ENCODE measurements at places on chromosomes 1 and 21.

DNA sequence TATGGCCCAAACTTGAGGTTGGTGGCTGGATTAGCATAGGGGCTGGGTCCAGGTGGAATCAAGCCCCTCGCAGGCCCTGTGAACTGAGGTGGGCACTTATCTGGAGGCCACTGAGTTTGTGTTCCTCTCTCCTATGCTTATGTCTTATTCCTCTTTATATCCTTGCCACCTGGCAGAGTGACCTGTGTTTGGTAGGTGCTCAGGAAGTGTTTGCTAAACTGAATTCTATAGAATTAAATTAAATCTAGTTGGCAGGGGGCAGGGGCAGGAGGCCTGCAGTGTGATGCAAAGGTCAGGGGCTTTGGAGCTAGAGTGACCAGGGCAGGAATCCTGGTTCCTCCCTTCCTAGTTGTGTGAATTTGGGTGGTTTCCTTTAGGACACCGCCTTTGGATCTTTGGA, 1.1 kb upstream of the TMEM9 start:
- no peak for DNase-seq

GRCh38 chr1:92372164-92372563, 73.3 kb downstream of the RPAP2 start:
- DNase-seq = no peak

DNA sequence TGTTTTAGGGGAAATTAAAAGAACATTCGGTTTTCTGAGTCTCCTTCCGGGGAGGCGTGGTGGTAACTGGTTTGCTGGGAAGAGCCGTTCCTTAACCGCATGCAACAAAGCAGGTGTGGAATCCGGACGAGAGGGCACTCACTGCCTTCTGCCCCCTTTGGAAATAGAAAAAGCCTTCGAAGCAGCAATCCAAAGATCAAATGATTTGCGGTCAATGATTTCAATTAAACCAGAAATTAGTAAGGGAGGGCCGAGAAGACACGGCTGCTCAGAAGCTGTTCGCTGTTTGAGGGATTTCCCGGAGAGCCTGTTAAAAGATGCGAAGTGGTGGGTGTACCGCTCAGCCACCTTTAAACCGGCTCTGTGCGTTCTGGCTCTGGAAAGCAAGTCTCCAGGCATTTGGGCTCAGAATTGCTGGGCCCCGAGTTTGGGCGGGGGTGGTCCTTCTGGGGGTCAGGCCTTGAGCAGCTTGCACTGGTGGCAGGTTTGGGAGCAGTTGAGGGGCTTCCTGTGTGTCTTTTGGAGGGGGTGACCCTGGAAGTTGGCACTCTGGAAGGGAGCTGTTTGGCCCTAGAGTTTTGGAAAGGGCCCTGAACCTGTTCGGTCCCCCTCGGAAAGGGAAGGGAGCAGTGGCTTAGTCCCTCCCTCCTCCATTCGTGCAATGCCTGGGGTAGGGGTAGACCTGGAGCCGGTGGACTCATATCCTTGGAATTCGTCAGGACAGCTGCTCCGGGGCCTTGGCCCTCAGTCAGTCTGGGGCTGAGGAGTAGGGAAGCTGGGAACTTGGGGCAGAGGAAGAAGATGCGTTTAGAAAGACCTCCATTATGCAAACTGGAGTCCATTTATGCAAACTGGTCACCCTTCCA, 3.1 kb downstream of the SIM2 start:
- no peak for DNase-seq

DNA sequence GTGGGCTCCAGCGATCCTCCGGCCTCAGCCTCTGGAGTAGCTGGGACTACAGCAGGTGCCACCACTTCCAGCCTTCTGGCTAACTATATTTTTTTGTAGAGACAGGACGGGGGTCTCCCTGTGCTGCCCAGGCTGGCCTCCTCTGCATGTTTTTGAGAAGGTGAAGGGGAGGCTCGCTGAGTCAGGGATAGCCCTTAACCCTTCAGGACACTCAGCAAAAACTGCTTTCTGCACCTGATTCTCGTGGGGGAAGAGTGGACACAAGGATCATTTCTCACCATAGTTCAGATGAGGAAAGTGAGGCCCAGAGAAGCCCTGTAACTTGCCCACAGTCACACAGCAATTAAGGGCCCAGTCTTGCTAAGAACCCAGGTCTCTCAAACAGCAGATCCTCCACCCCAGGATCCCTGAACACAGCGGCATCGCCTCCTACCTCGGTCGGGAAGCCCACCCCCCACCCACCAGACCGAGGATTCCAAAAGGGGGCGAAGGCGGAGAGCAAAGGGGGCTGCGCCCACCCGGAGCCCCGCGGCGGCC, 1.3 kb downstream of the FGR start:
- DNase-seq = no peak

GRCh38 chr1:154557939-154558719, at the start of gene UBE2Q1:
TSS of gene UBE2Q1 (minus strand) at chr1:154558662. CDS start at chr1:154558553, 109 bp downstream.
- no peak for DNase-seq

GRCh38 chr1:156912310-156912709, 8.1 kb upstream of the LRRC71 start:
- DNase-seq = no peak

DNA sequence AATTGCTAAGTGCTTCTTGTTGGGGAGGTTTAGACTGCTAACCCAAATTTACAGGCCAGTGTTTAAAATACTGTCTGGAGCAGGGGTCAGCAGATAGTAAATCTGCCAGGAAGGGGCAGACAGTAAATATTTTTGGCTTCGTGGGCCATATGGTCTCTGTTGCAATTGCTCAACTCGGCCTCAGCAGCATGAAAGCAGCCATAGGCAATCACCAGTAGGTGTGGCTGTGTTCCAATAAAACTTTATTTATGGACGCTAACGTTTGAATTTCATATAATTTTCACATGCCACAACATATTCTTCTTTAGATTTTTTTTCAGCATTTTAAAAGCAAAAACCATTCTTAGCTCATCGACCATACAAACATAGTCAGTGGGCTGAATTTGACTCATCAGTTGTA, 172.7 kb downstream of the BRINP2 start:
- DNase-seq = no peak

DNA sequence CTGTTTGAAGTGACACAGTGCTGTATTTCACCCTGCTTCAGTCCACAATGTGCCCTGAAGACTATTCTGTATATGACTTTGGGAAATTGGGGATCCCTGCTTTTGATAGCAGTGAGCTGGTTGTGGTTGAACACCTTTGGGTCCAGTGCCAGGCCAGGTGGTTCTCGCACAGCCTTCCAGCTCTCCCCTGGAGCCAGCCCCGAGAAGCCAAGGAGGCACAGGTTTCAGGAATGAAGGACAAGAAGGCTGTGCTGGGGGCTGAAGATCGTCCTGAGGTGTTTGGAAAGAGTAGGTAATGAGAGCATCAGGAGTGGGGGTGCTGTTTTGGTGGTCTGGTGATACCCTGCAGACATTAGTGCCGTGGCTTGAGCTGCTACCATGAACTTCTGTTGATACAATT, 131.4 kb upstream of the COL6A1 start:
- DNase-seq = no peak

DNA sequence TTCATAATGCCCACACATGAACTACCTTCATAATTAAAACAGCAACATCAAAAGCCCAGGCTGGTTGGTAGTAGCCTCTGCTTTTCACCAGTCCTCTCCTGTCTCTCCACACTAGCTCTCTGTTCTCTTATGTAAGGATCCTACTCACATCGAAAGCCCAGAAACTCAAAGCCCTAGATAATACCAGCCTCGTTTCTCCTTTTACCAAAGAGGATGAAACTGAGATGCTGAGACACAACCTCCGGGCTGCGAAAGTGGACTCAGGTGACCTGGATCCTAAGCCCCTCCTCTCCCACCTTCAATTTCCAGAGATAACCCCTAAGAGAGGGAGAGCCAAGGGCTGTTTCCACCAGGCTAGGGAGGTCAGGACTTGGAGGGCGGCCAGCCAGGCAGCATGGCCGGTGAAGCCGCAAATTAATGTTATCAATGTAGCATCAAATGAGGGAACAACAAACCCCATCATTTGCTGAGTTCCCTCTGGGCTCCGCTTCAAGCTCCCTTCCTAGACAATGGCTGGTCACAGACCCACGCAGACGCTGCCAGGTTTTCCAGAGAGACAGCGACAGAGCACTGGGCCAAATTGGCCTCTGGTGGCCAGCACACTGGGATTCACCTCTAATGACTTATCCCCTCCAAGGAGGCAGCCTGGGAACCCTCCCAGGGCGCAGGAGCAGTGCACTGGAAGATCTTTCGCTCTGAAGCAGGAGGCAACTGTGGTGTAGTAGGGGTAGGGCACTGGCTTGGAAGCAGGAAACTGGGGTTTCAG, 20.7 kb upstream of the STMN1 start:
- peak; percentile 1 for DNase-seq

GRCh38 chr1:15405106-15405850, 4.4 kb upstream of the EFHD2 start:
- DNase-seq = no peak

GRCh38 chr21:36159356-36159921, 2.8 kb downstream of the DOP1B start:
- DNase-seq = no peak

DNA sequence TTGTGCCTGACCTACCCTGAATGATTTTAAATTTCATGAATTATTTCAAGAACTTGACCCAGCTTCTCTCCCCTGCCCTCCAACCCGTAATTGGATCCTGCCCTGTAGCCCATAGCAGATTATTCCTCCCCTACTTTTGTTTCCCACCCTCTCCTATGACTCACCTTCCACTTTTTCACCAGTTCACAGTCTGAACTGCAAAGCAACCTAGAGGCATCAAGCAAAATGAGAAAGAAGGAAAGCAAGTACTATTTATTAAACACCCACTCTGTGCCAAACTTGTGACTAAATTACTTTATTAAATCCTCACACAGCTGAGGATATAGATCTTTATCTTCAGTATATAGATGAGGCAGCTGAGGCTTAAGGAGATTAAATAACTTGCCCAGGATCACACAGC, 20.7 kb upstream of the IKBKE start:
- no peak for DNase-seq
